ENCODE measurements at places on chromosomes 1 and 21.
A peak's percentile ranks its signal among the peaks of the same experiment; 100 is the strongest.

DNA sequence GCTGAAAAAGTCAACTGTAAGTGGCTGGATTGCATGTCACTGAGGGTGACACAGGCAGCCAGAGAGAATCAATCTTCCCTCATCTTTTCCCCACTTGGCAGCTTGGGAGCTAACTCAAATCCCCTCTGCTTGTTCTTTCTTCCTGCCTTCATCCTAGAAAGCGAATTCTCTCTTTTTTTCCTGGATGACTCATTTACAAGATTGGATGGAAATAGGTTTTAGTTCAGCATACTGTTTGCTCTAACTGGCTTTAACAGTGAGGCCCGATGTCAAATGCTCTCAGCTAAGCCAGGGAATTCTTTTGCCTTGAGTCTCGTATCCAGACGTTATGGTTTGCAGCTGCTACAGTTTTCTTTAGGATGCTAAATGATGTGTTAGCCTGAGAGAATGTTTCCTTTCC, 72.7 kb downstream of the HUNK start:
- no peak for DNase-seq

DNA sequence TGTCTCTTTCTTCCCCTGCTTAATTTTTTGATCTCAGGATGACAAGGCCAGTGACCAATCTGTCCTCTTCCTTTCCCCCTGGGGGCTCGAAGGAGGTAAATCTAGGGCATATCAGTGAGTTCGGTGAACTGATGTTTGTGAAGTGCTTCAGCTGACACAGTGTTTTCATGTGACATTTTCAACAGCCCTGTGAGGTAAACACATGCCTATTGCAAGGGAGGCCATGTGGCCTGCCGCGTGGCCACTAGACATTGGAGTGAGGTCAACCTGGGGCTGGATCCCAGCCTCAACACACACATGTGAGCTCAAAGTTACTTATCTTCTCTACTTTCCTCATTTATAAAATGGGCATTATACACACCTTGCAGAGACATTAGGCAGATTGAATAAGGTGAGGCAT, 126.3 kb downstream of the PLPP3 start:
- DNase-seq, result no peak

- DNase-seq, result no peak
Measured at GRCh38 chr1:174110053-174110452, 49.3 kb upstream of the RABGAP1L start.

- DNase-seq, result no peak
Measured at GRCh38 chr1:185288435-185288834, 28.6 kb downstream of the IVNS1ABP start.

DNA sequence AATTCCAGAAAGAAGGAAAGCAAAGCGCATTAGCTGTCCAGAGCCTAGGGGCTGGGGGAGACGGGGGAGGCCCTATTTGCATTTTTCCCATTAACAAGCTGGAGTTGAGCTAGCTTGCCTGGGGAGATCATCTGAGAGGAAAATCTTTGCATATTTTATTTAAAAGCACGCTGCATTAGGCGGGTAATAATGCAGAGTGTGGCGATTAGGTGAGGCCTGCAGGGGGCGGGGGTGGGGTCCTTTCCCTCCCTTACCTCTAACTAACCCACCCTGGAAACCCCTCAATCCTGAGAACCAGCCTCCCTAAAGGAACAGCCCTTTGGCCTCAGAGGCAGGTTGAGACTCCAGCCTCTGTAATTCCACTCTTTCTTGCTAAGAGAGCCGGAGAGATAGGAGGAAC, 16.2 kb downstream of the C1orf216 start:
- no peak for DNase-seq

DNA sequence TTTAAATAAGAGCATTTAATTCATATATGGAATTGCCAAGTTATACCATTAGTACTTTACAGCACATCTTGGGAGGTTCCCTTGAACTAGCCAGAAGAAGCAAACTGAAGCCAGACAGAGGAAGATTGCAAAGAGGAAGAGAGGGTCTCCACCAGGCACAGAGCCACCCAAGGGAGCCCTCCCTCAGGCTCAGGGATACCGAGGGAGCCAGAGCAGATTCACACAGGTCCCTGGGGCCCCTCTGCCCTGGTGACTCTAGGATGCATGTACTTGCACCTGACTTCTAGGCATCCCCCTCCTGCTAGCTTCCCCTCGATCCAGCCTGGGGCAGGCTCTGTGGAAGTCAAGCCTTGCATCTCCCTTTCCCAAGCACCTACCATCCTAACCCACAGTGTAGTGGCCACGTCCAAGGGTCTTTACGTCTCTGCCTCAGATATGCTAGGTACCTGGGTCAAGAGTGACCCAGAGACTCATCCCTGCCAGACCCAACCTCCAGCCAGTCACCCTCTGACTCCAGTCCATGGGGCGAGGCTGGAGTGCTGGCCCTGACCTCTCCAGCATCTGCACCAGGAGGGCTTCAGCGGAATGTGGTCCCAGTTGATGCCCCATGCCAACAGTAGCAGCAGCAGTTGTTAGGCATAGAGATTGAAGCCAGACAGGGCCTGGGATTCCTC, 6.4 kb downstream of the IFNAR2 start:
- DNase-seq, result no peak

DNA sequence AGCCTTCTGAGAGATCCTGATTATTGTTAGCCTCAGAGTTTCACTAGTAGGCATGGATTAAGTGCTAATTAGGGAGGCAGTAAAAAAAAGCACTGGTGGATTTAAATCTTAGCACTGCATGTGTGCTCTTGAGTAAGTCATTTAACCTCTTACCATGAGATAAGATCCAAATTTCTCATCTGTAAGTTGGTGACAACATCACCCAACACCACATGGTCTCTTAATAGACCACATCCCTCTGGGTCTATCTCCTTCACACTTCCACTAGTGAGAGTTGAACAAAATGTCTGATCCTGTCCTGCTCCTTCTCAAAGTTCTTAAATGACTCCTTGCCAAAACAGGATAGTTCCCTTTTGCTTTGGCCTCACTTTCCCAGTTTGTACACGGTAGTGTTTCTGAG, 29.5 kb upstream of the DMRTA2 start:
- DNase-seq, result no peak

- no peak for DNase-seq
Measured at GRCh38 chr1:94395231-94395630, 23.0 kb upstream of the ABCD3 start.

GRCh38 chr1:65207317-65207716, 59.3 kb downstream of the AK4 start:
- DNase-seq, result no peak

GRCh38 chr21:34887105-34887442, 162.0 kb downstream of the RUNX1 start:
- no peak for DNase-seq

DNA sequence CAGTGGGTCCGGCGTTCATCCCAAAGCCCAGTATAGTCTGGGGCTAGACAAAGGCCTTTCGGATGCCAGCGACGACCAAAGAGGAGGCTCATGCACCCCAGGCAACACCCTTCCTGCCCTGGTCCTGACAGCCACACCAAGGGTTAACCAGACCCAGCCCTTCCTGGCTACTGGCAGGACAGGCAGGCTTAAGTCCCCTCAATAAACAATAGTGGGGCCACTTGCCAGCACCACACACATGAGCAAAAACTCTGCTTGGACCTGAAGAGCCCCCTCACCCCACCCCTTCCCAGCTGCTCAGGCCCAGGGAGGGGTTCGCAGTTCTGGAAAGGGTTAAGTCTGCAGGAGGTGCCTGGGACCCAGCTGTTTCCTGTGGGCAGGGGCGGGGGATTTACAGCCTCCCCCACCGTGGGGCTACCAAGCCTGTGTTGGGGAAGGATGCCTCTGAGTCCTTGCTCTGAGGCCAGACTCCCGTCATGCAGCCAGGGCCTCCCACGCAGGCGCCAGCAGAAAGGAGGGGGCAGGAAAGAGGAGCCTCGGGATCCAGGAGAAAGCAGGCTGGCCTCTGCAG, 18.2 kb downstream of the PHLDA3 start:
- DNase-seq, result no peak

- DNase-seq, result no peak
Measured at GRCh38 chr1:20584890-20585289, 4.0 kb upstream of the CDA start.

DNA sequence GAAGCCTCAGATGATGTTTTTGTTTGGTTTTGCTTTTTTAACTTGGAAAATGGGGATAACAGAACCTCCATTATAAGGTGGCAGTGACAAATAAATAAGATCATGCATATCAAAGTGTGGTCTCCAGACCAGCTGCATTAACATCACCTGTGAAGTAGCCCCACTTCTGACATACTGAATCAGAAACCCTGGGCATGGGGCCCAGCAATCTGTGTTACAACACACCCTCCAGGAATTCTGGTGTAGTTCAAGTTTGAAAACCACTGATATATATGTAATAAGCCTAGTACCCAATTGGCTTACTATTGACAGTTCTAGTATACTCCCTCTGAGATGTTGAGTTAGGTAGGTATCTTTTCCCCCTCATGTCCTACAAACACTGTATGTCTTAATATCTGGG, 24.1 kb upstream of the RNF19B start:
- no peak for DNase-seq

GRCh38 chr1:112219267-112219666, 176.7 kb upstream of the CTTNBP2NL start:
- DNase-seq, result no peak

- no peak for DNase-seq
Measured at GRCh38 chr1:62103846-62104245, 90.8 kb upstream of the L1TD1 start.

DNA sequence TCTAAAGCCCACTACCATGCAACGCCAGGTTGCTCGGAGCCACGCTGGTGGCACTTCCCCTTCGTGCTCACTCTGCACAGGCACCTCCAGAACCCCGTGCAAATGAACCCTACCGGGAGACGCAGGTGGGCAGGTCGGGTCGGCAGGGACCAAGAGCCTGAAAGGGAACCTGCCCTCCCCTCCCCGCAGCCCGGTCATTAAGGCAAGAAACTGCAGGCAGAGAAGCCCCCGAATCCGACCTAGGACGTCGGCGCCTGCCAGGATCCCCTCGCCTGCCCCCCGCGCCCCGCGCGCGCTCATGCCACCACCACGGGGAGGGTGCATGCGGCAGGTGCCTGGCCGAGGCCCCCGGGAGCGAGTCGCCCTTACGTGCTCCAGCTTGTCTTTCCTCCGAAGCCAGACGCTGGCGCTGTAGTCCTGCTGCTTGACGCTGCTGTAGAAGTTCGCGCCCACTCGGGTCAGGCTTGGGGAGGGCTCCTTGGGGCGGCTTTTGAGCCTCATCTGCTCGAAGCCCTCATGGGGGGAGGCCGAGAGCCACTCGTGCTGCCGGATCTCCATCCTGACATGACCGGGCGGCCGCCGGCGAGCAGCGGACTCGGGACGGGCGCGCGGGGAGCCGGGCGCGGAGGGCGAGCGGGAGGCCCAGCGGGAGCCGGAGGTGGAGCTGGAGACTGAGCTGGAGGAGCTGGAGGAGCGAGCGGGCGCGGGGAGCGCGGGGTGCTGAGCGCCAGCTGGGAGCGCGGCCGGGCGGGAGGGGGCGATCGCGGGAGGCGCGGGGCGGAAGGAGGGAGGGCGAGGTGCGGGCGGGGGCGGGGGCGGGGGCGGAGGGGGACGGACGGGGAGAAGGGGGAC, 552 bp downstream of the PLD5 start:
- no peak for DNase-seq

- DNase-seq, result no peak
Measured at GRCh38 chr1:108551137-108551862, 8.6 kb upstream of the EEIG2 start.

GRCh38 chr1:119141020-119141424, 569 bp upstream of the WARS2 start:
- DNase-seq, result peak; percentile 19
